ENCODE measurements at places on chromosomes 7 and 10.
A peak's percentile ranks its signal among the peaks of the same experiment; 100 is the strongest.

- DNase-seq: no peak
Observed at GRCh38 chr10:47323636-47324296, 1.5 kb downstream of the GDF2 start.

DNA sequence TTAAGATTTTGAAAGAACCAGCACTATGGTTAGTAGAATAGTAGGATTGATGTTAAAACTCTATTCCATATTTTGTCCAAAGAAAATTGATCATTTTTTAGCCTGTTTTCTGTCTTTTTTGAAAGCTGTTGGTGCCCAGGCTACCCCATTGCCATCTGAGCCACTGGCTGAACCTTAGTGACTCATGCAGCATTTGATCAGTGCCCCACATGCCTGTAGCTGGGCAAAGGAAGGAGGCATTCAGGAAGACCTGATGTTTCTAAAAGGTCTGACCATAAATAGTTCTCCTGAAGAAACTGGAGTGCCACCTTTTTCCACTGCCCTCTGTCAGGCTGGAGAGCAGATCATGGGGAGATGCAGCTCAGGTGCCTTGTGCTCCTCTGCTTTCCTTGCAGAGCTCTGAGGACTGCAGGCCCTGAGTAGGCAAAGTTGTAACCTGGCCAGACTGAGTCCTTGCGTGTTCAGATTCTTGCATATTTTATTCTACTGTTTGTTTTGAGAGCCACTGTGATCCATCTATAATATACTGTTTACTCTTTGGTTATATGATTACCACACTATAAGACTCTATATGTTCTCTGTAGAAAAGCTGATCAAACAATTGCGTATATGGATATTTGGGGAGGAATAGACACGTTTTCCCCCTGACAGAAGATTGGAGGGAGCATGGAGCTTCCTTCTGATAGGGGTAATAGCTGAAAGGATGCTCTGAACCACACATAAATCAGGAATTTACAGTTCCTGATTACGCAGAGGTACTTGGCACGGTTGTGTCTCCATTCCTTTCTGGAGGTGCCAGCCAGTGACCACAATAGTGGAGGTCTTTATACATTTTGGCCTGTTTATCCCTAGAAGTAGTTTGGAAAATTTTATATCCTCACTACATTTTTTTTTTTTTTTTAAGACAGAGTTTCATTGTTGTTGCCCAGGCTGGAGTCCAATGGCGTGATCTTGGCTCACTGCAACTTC lies 48.9 kb upstream of the GJD4 start:
- no peak for DNase-seq

DNA sequence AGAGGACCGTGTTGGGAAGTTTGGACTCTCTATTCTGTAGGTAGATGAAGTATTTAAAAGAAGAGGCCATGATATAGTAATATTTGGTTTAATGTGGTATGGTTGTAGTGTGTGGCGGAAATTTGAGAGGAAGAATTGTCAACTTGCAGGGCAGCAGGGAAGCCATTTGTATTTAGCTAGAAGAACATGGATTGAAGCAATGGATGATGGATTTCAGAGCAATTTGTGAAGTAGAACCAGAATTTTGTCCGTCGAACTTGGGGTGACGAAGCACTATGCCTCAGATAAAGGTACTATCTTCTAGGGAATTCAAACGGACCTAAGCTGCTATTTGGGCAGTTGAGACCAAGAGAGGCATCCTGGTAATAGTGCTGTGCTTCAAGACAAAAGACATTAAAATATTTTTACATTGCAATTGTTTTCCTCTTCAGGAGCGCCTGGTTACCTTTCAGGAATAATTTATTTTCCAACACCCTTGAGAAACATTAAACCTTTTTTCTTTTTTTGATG lies 615 bp upstream of the WBP1L start:
- DNase-seq: no peak

DNA sequence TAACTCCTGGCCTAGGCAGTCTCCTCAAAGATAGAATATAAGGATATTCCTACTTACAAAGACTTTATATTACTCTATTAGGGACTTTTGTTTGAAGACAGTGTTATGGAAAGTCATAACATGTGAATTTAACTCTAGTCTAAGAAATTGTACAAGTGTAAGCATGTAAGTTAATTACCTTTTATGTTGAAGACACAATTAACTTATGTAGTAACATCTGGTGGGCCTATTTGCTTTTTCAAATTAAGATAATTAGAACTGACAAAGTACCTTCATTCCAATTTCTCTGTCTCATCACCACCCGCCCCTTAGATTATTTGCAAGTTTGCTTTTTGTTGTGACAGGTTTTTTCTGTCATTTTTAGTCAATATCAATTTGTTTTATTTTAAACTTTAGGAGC lies 126.0 kb upstream of the THSD7A start:
- DNase-seq: no peak

GRCh38 chr7:105776068-105776790 lies 100.2 kb downstream of the ATXN7L1 start:
- DNase-seq: peak; percentile 95

DNA sequence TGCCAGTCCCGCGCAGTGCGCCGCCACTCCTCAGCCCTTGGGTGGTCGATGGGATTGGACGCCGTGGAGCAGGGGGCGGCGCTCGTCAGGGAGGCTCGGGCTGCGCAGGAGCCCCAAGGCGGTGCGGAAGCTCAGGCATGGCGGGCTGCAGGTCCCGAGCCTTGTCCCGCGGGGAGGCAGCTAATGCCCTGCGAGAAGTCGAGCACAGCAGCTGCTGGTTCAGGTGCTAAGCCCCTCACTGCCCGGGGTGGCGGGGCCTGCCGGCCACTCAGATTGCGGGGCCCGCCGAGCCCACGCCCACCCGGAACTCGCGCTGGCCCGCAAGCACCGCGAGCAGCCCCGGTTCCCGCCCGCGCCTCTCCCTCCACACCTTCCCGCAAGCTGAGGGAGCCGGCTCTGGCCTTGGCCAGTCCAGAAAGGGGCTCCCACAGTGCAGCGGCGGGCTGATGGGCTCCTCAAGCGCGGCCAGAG lies 14.4 kb upstream of the WASL start:
- DNase-seq: no peak

DNA sequence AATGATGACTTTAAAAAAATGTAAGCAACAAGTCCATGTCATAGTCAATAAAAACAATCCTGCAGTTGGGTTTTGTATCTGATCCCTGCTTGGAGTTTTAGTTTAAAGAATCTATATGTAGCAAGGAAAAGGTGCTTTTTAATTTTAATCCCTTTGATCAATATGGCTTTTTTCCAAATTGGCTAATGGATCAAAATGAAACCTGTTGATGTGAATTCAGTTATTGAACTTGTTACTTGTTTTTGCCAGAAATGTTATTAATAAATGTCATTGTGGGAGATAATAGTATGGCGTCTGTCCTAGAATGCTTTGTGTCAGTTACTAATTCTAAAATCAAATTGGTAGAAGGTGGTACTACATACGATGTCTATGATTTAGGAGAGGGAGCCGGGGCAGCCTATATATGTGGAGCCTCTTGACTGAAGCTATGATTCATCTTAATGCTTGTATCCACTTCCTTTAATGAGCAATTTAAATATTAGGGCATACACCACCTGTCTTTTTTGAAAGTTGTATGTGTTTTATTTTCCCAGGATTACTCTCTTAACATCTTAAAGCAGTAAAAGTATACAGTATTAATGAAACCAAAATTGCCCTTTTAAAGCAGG lies 10.3 kb upstream of the PBLD start:
- DNase-seq: no peak

GRCh38 chr10:128149267-128150014 lies 23.2 kb upstream of the MKI67 start:
- no peak for DNase-seq

DNA sequence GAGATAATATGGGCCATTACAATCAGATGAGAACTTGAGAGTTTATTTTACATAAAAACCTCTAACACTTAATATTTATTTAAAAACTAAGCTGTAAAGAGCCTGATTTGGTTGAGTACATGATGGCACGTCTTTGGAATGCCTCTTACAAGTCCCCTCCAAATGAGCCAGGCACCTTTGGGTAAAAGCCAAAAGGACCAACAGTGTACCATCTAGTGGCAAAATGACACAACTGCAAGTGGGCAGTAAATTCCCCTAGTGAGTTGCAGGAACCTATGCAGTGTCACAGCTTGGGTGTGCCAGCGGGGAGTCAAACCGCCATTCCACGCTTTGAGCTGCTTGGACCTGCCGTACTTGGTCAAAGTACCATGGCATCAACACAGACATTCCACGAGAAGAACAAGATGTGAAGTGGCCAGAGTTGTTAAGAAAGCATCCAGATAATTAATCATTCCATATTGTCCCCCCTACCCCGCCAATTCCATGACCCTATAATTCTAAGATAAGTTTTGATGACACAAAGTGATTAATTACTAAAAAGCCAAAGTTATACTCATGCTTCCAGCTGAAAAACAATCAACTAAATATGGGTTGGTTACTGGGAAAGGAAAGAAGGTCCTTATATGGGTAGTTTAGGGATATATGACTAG lies 115.2 kb downstream of the SORBS1 start:
- peak; percentile 60 for DNase-seq

- no peak for DNase-seq
Observed at GRCh38 chr7:36098096-36098495, 55.0 kb upstream of the EEPD1 start.

DNA sequence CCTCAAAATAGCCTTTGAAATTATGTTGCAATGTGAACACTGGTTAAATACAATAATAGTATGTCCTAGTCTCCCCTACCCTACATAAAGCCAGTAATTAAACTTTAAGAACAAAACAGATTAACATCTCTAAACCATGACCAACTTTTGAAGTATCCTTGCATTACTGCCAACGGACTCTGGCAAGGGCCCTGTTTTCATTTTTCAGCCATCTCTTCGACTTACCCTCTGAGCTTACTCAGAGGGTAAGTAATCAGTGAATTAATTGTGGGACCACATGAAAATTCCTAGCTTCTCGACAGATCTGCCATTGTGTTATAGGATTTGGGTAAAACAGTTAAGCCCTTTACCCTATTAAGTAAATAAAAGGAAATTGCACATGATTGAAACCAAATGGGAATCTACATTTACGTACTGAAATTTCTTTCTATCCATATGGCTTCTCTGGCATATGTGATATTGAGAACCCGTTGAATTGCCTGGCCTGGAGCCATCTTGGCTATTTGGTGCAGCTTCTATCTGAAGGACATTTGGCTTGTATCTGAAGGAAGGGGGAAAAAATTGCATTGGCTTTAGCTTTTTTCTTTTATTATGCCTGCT lies 39.6 kb downstream of the DYNC1I1 start:
- peak; percentile 50 for DNase-seq

- DNase-seq: no peak
Observed at GRCh38 chr7:115124409-115124939, 202.6 kb downstream of the MDFIC start.

- no peak for DNase-seq
Observed at GRCh38 chr7:158175779-158176178, 411.8 kb downstream of the PTPRN2 start.

DNA sequence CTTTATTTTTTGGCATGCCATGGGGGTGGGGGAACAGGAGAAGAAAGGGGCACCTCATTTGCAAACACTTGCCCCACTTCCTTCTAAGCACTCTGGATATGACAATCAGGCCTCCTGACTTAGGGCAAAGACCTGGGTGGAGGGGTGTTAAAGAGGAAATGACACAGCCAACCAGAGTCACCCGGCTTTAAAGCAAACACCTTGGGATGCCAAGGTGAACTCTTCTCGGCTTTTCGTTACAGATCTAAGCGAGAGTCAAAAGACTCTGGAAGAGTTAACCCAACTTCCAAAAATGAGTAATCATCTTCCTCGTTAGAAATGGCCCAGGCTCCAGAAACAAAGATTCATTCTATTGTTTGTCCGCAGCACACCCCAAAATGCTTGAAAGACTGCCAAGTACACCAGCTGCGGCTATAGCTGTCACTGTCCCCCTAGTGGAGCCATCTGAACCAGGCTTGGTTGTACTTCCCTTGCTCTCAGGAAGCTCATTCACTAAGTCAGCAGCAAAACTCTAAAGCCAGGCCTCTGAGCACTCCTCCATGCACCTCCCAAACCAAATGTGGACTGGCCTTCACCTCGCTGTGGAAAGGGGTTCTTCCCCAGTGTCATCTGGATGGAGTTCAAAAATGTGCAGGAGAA lies 24.8 kb downstream of the FAM53B start:
- DNase-seq: no peak

GRCh38 chr7:127996253-127997071 lies 34.8 kb downstream of the LRRC4 start:
- DNase-seq: no peak

DNA sequence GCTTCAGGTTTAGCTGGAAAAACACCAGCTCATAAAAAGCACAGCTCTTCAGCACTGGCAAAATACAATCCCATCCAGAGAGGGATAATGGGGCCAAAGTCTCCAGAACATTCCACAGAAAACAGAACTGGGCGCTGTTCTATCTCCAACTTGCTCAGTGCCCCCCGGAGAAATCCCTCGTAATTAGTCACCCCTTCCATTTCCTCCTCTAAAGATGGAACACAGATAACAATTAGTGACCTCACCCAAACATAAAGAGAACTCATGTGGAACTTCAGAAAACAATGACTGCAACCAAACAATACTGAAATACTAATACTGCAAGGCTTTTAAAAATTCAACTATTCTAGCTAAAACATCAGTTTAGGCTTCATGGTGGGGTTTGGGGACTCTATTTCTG lies 46.3 kb downstream of the KIAA1549 start:
- DNase-seq: no peak

- DNase-seq: no peak
Observed at GRCh38 chr7:90007001-90007654, 147.1 kb upstream of the STEAP1 start.

- DNase-seq: no peak
Observed at GRCh38 chr10:3491571-3491970, 293.4 kb downstream of the KLF6 start.

DNA sequence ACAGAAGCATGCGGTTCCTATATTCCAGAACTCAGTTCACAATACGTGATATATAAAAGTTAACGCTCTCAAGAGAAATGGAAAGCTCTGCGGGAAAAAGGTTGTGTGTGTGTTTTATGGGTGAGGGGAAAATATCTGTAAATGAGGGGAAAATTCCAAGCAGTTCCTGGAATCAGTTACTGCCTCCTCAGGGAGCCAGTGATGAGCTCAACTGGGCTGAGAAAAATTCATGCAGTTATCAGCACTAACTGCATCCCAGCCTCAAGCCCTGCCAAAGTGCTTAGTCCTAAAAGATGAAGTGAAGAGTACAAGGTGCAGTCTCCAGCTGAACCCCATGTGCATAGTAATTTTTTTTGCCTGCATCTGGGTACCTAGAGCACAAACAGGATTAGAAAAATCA lies 191.9 kb downstream of the CDK14 start:
- DNase-seq: no peak

- no peak for DNase-seq
Observed at GRCh38 chr10:47145290-47145934, 154.6 kb upstream of the GDF10 start.

GRCh38 chr7:97450516-97450915 lies 281.4 kb upstream of the TAC1 start:
- DNase-seq: no peak

DNA sequence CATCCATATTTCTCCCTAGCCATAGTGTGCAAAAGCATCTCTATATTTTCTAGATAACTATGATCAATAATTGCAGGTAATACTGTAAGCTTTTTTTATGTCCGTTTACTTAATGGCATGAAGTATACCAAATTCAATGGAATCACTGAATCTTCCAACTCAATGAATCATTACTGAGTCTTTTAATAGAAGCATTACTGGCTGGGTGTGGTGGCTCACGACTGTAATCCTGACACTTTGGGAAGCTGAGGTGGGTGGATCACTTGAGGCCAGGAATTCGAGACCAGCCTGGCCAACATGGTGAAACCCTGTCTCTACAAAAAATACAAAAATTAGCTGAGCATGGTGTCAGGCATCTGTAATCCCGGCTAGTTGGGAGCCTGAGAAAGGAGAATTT lies 372.5 kb downstream of the BMPER start:
- DNase-seq: no peak

GRCh38 chr7:35630024-35630972 lies 64.6 kb downstream of the HERPUD2 start:
- DNase-seq: no peak
